ENCODE measurements at places on chromosomes 12 and 14.

DNA sequence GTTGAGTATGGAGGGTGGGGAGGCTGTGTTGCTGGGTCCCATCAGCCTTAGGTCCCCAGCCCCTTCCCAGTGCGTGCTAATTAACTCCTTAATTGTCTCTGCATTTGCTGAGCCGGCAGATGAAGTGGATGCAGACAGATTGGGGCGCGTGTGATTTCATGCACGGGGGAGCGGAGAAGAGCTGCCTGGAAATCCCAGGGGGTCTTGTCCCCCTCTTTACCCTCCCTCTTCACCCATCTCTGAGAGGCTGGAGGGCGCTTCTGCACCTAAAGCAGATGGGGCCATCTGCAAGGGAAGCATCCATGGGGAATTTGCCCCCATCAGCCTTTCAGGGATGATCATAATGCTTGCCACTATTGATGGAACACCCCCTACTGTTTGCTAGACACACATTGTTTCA is 4.4 kb upstream of the ASIC1 start:
- DNase-seq: no peak

DNA sequence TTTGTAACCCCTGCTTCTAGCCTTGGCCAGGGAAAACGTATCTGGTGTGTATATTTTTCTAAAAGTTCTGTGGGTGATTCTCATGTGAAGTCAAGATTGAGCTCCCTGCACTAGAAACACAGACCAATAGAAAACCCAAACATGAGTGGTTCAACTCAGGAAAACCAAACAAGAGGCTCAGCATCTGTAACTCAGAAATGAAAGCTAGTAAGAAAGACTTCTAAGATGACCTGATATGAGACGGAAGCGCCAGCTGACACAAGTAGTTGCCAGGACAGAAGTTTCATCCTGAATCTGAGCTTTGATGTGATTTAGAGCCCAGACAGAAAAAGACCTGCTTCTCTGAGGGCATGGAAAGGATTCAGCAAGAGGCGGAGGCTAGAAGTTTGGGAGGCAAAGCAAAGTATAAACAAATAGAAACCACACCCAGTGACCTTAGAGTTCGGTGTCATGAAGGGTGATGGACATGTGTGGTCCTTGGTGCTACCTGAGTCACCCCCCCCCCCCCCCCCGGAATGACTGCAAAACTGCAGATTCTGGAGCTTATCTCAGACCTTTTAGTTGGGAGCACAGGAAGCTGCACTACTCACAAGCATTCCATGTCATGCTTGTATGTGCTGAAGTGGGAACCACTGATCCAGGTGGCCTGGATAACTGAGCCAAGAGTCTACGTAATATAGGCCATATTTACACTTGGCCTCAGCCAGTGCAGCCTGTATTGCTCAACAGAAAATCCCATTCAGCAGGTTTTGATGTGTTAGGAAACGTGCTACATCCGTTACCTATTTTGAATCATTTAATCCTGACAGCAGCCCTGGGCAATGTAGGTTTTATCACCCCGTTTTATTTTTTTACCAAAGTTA is 191.3 kb downstream of the ANO6 start:
- DNase-seq: no peak

GRCh38 chr14:48584031-48584430 is 908.6 kb upstream of the MDGA2 start:
- DNase-seq: no peak

GRCh38 chr14:98910061-98910460 is 361.9 kb downstream of the BCL11B start:
- DNase-seq: no peak

DNA sequence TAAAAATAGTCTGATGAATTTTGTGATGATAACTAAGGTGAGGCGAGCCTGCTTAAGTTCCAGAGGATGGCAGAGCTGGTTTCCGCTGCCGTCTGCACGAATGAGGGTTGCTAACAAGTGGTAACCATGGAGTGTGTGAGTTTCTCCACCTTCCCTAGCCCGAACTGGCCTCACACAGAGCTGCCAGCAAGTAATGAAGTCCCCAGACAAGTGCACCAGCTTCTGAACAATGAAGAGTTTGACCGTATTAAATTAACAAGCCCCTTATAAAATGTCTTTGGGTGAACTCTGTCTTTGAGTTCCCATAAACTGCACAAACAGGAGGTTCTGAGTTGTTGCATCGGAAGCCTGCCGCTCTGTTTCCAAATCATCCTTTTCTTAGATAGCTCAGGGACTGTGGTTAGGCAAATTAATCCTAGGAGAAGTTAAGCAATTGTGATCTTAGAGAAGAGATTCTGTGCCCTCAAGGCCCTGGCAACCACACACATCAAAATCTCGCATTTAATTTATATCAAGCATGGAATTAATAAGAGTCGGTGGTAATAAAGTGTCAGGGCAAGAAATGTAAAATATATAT is 274.1 kb upstream of the DAAM1 start:
- no peak for DNase-seq

GRCh38 chr14:64279704-64280668 is 14.2 kb downstream of the ESR2 start:
- no peak for DNase-seq

DNA sequence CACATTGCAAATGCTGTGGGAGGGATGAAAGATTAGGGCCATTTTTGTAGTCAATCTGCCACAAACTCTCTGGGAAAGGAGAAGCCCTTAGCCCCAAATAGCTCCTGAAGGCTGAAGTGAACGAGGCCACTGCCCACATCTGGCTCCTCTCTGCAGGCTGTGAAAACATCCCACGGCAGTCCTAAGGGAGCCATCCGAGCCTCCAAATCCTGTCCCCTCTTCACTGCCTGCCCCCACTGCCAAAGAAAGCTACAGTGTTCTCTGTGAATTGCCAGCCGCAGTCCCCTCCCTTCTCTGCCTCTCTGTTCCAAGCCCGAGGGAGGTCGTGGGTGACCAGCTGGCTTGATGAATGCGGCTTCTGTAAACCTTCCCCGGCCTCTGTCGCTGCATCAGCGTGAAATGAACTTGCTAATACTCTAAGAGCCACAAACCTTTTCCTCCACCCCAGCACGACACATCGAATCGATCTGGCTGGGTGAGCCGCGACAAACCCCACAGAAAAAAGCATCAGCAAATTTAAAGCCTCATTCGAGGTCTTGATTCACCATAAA is 180.7 kb upstream of the NRXN3 start:
- DNase-seq: no peak

DNA sequence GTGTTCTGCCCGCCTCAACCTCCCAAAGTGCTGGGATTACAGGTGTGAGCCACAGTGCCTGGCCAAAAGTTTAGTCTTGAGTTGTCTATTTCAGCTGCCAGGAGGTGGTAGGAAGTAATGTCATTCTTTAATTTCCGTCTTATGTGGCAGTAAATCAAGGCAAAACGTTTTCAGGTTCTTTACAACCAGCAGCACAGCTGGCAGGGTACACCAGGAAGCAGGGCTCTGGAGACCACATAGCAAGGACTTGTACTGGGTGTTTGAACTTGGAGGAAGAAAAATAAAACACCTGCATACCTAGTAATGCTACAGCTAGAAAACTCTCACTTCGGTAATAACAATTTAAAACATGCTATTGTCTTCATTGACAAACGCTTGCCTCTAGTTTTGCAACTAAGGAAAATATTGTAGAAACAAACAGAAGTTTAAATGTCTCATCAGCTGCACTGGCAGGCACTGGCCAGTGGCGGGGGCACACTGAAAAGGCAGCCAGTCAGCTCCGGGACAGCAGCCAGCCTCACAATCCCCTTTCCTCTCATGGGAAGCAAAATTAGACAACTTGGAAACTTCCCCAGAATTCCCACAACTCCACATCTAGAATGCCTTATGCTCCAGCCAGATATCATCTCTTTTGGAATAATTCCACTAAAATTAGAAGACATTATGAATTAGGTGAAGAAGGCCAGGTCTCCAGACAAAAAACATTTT is 72.2 kb downstream of the CLIP1 start:
- no peak for DNase-seq

DNA sequence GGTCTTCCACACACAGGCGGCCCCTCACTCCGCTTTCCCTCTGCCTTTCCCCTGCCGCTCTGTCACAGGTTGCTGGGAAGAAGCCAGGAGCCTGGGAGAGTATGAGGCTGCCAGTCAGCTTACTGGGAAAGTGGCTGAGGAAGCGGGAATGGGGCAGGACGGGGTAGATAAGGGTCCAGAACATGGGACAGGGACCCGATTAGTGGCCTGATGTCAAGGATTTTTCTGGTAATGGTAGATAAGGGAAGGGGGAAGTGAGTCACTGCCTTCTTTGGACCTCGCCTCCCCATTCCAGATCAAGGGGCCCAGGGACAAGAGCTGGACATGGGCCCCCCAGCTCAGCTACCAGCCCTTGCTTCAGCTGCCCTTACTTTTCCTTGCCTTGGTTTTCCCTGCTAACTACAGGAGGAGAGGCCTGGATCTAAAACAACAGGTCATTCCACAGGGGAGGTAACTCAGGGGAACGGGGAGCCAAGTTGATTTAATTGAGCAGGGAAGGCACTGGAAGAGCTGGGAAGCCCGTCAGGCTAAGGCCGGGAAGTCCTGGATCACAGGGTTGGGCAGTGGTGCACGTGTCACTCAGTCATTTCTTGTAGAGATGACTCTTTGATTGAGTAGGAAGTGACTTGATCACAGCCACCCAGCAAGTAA is 3.5 kb upstream of the LPAR5 start:
- DNase-seq: no peak

DNA sequence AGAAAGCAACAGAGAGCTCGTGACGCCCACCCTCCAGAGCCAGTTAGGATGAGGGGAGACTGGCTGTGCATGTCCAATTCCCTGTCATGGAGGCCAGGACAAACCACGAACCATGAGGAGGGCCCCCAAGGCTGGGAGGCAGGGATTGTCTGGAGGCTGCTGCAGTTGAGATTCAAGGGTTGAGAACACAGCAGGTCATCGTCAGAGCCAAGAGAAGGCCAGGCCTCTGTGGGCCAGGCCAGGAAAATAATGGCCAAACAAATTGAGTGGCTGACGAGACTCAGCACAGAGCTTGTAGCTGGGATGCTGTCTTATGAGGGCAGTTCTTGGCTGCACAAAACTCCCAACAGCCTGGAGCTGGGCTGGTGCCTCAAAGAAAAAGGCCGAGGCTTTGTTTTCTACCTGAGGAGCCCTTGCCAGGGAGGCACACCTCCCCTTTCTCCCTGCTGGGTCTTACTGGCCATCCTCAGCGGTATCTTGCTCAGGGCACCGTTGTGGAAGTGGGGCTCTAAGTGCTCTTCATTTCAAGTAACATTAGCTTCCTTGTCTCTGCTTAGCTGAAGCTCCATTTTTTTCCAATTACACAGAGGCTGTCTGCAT is 665.9 kb downstream of the BCL11B start:
- no peak for DNase-seq

DNA sequence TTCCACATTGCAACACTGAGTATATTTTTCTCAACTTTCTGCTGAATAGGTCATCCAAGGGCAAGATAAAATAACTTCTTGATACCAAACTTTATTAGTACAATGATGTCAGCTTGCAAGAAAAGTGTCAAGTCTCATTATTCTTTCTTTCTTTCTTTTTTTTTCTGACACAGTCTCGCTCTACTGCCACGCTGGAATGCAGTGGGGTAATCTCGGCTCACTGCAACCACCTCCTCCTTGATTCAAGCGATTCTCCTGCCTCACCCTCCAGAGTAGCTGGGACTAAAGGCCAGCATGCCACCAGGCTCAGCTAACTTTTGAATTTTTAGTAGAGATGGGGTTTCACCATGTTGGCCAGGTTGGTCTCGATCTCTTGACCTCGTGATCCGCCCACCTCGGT is 523.4 kb downstream of the FSCB start:
- no peak for DNase-seq

DNA sequence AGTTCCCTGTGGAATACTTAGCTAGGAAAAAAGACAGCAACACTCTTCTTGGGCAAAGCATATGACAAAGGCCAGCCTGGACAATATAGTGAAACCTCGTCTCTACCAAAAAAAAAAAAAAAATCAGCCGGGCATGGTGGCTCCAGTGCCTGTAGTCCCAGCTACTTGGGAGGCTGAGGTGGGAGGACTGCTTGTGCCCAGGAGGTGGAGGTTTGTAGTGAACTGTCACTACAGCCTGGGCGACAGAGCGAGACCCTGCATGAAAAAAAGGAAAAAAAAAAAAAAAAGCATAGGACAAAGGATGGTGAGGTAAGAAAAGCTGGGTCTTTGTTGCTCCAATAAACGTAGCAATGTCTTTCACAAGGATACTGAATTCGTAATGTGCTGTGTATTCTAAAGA is 1.1 kb downstream of the TXNDC16 start:
- DNase-seq: no peak

DNA sequence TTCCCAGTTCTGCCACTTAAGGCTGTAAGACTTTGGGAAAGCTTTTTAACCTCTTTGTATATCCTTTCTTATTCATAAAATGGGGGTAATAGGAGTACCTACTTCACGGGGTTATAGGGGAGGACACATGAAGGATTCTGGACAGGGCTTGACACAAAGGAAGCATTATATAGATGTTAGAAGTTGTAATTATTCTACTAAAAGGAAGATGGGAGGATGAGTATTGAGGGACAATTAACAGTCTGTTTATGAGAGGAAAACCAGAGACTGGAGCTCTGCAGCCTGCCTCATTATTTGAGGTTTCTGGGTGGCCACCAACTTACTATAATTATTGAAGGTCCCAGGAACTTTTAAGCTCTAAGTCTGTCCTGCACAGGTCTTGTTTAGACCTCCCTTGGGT is 34.0 kb downstream of the PELI2 start:
- DNase-seq: no peak

GRCh38 chr14:52875707-52876106 is 75.1 kb downstream of the FERMT2 start:
- DNase-seq: no peak

DNA sequence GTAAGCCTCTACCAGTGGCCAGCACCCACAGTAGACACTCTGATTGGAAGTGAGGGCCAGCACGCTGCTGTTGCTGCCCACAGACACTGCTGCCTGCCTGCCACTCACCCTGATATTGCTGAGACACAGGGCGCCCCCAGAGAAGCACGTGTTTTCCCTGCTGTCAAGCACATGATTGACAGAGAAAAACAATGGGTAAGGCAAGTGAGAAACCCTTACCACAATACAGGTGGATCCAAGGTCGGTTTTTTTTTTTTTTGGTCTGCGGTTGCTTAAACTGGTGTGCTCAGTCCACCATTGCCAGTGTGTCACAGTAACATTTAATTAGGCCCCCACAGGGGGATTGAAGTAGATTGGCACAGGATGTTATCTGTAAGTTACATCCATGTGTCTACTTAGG is 65.9 kb downstream of the WDR20 start:
- no peak for DNase-seq

GRCh38 chr12:106975098-106975497 is 11.8 kb downstream of the MTERF2 start:
- DNase-seq: no peak

- no peak for DNase-seq
These were observed 307.5 kb downstream of the EMP1 start for GRCh38 chr12:13504074-13504473.

- no peak for DNase-seq
These were observed 64.1 kb upstream of the HIF1A start for GRCh38 chr14:61631045-61631687.
